ENCODE measurements at places on chromosomes 4 and X.

DNA sequence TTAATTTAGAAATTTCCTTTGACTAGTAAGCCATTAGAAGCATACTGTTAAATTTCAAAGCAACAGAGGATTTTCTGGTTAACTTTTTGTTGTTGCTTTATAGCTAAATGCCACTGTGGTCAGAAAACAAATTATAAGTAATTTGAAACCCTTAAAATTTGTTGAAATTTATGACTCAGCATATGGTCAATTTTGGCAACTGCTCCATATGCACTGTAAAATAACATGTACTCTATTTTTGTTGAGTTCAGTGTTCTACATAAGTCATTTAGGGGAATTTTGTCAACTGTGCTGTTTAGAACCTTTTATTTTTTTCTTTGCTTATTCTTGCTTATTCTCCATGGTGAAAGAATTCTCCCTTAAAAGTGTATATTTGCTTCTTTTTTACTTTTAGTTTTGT, 28.6 kb downstream of the SCLT1 start:
- DNase-seq = no peak

- no peak for DNase-seq
Measured at GRCh38 chr4:3288571-3289094, 4.2 kb upstream of the RGS12 start.

DNA sequence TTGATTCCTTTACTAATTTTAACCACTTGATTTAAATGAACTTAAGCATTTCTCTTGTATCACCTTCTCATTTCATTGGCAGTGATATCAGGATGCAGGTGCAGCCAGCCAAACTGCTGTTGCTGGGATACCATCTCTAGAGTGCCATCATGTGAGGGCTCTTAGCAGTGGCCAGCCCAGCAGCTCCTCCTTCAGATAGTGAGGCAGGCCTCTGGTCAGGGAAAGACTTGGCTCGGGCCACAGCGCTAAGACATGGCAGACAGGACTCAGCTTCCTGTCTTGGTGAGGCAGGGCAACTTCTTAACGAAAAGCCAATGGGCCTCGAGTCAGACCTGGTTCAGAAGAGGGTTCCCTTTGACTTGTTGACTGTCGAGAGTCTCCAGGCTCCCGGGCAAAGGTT, 50.0 kb downstream of the NOP14 start:
- DNase-seq = no peak

GRCh38 chr4:152462047-152462446, 73.8 kb downstream of the FBXW7 start:
- peak; percentile 28 for DNase-seq

DNA sequence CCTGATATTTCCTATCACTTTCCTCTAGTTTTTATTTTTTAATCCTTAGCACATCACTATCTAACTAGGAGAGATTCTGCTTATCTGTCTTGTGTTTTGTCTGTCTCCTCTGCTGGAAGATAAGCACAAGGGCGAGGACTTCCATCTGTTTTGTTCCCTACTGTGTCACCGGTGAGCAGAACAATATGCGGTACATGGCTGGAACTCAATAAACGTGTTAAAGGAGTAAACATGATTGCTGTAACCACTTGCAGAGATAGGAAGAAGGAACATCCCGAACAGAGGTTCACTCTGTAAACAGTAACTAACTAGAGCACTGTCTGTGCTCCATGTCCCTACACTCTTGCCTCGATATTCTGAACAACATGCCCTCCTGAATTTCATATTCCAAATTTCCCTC, 5.2 kb downstream of the HS3ST1 start:
- no peak for DNase-seq

DNA sequence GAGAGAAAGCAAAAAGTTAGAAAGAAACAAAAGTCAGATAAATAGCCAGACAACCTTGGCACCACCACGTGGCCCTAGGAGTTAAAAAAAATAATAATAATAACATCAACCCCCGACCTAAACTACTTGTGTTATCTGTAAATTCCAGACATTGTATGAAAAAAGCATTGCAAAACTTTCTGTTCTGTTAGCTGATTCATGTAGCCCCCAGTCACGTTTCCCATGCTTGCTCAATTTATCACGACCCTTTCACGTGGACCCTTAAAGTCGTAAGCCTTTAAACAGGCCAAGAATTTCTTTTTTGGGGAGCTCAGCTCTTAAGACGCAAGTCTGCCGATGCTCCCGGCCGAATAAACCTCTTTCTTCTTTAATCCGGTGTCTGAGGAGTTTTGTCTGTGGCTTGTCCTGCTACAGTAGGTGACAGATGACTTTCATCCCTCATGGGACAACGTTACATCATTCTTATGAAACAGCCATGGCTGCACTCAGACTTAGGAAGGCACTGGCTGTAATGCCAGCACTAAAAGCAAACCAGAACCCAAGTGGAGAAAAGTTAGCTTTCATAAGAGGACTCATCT, 520 bp downstream of the ACOX3 start:
- no peak for DNase-seq

GRCh38 chrX:70289168-70289792, 447 bp downstream of the PDZD11 start:
- no peak for DNase-seq
